GM18507 (cell line): ENCODE measurements at places on chromosomes 11 and 22.

DNA sequence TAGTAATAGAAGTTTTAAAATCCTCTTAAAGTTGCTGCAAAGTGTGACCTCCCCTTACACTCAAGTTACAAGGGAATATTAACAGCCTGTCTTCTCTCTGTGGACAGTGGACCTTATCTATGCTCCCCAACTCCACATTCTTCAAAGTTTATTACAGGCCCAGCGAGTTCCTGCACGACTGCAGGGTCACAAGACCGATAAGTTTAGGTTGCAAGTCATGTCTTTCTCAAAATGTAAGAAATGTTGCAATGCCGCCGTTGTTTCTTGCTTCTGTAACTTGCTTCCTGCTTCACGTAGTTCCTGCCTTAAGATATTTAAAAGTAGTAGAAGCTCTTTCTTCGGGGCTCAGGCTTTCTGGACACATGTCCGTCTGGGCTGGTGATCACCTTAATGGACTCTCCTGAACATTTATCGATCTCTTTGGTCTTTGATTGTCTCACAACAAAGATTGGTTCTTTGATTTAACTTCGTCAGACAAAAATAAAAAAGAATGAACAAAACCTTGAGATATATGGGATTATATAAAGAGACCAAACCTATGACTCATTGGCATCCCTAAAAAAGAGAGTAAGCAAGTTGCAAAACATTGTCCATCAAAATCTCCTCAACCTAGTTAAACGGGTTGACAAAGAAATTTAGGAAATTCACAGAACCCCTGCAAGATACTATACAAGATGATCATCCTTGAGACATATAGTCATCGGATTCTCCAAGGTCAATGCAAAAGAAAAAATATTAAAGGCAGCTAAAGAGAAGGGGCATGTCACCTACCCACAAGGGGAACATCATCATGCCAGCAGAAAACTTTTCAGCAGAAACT is 45.4 kb upstream of the GLYAT start:
- no peak for DNase-seq

- DNase-seq, result no peak
These were observed 99.8 kb downstream of the PKNOX2 start for GRCh38 chr11:125264100-125265022.

GRCh38 chr11:134639586-134640330 is 227.7 kb upstream of the B3GAT1 start:
- DNase-seq, result no peak

GRCh38 chr22:20435436-20436306 is 2.0 kb downstream of the SCARF2 start:
- DNase-seq, result no peak

GRCh38 chr11:12692229-12693075 is 18.2 kb downstream of the TEAD1 start:
- no peak for DNase-seq

- peak; percentile 18 for DNase-seq
These were observed 25.8 kb downstream of the TNRC6B start for GRCh38 chr22:40203572-40203971.

GRCh38 chr11:92948116-92948515 is 21.3 kb upstream of the MTNR1B start:
- DNase-seq, result no peak

DNA sequence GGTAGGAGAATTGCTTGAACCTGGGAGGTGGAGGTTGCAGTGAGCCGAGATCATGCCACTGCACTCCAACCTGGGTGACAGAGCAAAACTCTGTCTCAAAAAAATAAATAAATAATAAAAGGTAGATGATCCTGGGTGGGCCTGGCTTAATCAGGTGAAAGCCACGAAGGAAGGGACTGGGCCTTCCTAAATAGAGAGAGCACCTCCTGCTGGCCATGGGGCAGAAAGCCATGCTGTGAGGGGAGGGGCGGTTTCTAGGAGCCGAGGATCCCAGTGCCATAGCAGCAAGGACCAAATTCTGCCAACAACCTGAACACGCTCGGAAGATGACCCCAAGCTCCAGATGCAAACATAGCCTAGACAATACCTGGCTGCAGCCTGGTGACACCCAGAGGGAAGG is 24.5 kb upstream of the DGKZ start:
- DNase-seq, result no peak

DNA sequence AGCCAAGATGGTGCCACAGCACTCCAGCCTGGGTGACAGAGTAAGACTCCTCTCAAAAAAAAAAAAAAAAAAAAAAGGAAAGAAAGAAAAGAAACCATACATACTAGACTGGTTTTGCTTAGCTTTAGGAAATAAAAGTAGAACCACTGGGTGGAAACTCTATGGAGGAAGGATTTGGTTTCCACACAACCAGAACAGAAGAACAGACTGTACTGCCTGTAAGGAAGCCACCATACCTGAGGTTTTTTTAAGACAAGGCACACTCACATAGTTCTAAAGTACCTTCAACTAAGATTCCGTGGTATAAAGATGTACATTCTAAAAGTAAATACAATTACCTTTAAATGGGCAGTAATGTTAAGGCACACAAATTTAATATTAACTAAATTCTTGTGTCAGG is 58.6 kb downstream of the NUP98 start:
- DNase-seq, result no peak

- no peak for DNase-seq
These were observed 573.4 kb upstream of the RAG2 start for GRCh38 chr11:37171451-37171850.

DNA sequence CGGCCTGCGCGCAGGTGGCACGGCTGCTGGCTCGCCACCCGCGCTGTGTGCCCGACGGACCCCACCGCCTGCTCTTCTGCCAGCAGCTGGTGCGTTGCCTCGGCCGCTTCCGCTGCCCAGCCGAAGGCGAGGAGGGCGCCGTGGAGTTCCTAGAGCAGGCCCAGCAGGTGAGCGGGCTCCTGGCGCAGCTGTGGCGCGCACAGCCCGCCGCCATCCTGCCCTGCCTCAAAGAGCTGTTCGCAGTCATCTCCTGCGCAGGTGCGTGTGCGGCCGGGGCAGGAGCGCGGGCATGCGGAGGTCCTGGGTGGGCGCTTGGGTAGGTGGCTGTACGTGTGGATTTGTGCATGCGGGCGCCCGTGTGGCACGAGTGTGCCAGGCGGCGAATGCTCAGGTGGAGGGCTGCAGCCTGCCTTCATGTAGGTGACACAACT is 8.0 kb downstream of the USP35 start:
- no peak for DNase-seq
